Midbrain (tissue), 1 donor: ENCODE measurements at places on chromosomes 12 and 14.

DNA sequence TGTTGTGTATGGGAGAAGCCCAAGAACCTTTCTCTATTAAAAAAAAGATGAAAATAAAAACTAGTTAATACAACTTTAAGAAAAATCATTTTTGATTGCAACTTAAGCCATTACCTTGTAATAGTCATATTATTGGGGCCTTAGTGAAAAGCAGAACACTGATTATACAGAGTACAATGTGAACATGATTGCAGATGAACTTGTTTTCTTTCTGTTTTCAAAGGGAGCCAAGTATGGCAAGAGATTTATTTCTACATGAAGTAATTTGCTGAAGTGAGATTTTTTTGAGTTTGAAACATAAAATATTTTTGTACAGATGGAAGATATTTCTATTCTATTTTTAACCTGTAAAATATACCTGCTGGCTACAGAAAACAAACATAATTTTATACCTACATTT, 104.9 kb downstream of the GPR135 start:
- no peak for DNase-seq

DNA sequence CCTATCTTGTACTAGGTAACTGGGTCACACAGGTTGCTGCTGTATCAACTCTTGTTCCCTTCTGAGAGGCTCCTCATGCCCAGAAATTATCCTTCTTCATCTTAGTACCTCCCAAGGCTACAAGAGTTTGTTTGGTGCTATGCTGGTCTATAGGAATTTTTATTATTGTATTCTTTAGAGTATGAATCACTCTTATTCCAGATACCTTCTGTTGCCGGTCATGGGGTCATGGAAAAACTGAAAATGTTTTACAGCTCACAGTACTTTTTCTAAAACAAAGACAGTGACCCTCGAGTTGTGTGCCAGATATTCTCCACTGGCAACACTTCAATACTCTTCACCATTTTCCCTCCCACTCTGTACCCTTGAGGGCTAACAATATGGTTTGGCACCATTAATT, 1598.0 kb upstream of the TMEM132C start:
- DNase-seq: no peak

- DNase-seq: no peak
Observed at GRCh38 chr12:53224897-53225634, 6.9 kb downstream of the RARG start.

DNA sequence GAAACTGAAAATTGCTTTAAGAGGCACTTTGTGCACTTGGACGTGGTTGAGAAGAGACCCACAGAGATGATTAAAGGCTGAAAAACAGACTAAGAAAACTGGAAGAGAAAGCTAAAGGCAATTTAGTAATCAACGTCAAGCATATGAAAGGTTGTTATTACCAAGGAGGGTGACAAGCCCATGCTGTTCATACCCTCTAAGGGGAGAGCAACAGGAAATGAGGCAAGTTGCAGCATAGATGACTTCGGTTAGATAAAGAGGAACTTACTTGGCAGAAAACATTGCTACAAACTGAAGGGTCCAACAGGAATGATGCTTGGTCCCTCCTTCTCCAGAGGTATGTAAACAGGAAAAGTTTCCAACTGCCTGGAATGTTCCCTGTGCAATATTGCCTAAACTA, 107.8 kb downstream of the DUSP6 start:
- no peak for DNase-seq

DNA sequence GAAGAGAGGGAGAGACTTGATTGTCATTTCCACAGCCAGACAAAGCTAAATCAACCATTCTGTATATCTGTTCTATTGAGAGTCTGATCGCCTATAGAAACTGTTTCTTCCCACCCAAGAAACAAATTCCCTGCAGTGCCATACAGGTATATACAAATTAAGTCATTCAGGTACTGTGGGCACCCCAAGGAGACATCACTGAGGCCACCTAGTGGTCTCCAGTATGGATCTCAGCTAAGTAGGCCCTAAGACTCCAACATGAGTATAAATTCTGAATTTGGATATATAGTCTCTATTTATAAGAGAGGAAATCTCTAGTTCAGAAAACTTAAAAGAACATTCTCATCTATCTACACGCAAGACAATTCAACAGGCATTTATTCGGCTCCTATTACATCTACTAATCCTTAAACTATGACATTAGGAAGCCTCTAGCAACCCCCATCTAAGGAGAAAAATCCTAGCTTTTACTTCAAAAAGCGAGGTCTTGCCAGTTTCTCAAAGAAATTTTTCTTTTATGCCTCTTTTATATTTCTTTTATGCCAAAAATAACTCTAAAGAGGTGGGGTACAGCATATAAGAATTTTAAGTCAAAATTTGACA, 62.6 kb downstream of the DCAF5 start:
- DNase-seq: no peak

- no peak for DNase-seq
Observed at GRCh38 chr14:36655963-36656686, 5.5 kb upstream of the PAX9 start.

- no peak for DNase-seq
Observed at GRCh38 chr12:26941215-26941594, 2.9 kb downstream of the FGFR1OP2 start.

GRCh38 chr12:13044906-13045299, 722 bp downstream of the FAM234B start:
- no peak for DNase-seq

DNA sequence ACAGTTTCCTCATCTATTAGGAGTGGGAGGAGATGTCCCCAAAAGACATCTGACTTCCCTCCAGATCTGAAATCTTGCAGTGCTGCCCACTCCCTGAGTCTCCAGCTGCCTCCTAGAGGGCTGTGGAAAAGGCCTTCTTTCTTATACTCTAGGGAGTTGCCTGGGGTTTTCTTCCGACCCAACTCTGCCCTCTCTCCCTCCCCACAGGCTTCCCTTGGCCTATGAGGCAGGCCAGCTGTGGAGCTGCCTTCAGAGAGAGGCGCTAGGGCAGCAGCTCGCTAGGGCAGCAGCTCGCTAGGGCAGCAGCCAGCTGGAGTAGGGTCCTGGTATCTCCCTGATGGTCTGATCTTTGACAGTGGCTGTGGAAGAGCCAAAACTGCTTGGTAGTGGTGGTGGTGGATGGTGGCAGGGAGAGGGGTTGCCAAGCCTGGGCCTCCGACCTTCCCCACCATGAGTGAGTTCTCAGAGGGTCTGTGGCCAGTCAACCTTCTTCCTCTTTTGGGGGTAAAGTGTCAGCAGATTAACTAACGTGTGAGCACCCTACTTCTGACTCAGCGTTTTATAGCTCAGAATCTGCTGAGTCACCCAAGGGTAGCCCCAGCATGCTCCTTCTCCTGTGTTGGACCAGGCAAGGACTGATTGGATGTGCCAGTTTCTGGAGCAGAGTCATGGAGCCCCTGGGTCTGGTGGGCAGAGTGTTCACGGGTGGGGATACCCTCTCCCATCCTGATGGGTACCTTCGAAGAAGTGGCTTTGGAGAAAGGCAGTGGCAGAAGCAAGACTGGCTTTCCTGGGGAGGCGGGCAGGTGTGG, 2.3 kb downstream of the SLC48A1 start:
- peak; percentile 48 for DNase-seq

DNA sequence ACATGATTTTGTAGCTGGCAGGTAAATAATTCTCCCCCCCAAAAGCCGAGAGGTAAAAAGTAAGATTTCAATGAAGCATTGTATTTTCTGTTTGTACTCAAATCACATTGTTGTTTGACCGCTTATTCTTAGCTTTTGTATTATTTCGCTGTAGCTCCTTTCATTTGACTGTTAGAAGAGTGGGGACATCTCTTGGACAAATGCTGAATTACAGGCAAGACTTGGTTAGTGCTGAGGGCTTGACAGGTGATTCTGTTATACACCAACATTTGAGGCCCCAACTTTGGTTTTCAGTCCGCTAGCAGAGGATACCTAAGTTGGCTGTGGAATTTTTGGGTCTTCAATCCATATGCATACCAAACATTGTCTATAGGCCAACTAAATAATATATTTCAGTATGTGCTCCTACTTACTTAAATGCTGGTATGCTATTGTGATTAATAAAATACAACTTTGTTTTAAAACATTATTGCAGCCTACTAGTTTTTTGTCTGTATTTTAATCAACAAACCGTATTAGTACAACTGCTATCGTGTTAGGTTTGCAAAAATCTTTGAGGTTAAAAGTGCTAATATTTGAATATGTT, 102.2 kb downstream of the ERC1 start:
- peak; percentile 65 for DNase-seq

DNA sequence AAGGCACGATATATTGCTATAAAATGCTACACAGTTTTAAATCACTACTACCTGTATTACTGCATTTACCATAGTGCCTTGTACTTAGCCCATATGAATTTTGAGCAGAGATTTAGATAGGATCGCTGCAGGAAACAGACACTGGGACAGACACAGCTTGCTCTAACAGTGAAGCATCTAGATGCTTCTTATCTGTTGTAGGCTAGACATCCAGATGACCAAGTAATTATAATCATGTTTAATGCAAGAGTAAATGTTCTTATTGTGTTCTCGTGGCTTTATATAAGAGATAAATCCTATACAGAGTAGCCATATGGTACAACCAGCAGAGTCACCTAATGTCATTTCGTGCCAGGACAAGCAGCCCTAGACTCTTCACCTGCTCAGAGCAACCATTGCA, 92.8 kb downstream of the ASCL1 start:
- DNase-seq: no peak

- no peak for DNase-seq
Observed at GRCh38 chr12:66129934-66130266, 650 bp downstream of the LLPH start.

DNA sequence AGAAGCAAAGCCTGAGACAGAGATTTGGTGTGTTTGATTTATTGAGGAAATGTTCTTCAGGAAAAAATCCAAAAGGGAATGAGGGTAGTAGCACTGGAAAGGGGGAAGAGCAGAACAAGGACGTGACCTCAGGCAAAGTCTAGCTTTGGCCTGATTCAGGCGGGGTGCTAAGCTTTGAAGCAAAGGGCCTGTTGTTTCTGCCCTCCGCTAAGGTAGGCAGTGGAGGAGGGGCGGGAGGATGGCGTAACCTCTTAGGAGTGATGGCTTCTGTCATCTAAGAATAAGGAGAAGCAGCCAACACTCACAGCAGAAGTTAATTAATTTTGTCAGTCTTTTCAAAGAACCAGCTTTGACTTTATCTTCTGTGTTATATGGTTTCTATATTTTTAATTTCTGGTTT, 20.4 kb downstream of the ABHD12B start:
- no peak for DNase-seq
